Activated B cell treated with CpG ODN at 0.5 μM for 24 hours (primary cell): ENCODE measurements at places on chromosomes 5 and 9. TPM values are rescaled to one million over a fixed set of nuclear protein-coding genes. Genes with fewer than 3 reads are reported as not detected.
A peak's percentile ranks its signal among the peaks of the same experiment; 100 is the strongest.

- H3K27me3 ChIP-seq, result no peaks in the 10 kb centered on the region
- peaks cover 83% of the 10 kb centered on the region for H3K4me1 ChIP-seq
- DNase-seq, result no peak
- no peak overlapping the region for H3K4me3 ChIP-seq
- H3K36me3 ChIP-seq, result peaks cover 74% of the 10 kb centered on the region
Observed at GRCh38 chr9:136229096-136230065, 16.2 kb downstream of the QSOX2 start.

DNA sequence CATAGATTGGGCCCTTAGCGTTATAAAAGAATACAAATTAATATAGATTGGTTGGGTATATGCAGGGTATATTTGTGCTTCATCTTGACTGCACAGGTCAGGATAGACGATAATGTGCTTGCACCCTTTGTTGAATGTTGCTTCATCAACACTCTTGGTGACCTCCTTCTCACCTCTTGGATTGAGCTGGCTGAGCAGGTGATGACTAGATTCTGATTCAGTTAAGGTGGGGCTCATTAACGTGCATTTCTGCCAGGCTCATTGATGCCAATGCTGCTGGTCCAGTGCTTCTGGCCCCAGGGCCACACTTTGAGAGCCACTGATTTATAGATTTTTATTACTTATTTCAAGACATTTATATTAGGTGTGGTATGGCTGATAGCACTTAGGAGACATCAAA, 27.7 kb downstream of the PCSK5 start:
- H3K4me1 ChIP-seq, result no peaks in the 10 kb centered on the region
- no peaks in the 10 kb centered on the region for H3K36me3 ChIP-seq
- no peak for DNase-seq
- no peak overlapping the region for H3K27ac ChIP-seq
- no peak overlapping the region for H3K4me3 ChIP-seq

- peaks cover 17% of the 10 kb centered on the region for H3K36me3 ChIP-seq
- peak overlapping the region; percentile 67 for H3K4me3 ChIP-seq
- H3K27ac ChIP-seq, result peak overlapping the region; percentile 88
- DNase-seq, result no peak
- H3K27me3 ChIP-seq, result no peaks in the 10 kb centered on the region
Observed at GRCh38 chr5:132414634-132415378, 45.3 kb downstream of the SLC22A5 start.

DNA sequence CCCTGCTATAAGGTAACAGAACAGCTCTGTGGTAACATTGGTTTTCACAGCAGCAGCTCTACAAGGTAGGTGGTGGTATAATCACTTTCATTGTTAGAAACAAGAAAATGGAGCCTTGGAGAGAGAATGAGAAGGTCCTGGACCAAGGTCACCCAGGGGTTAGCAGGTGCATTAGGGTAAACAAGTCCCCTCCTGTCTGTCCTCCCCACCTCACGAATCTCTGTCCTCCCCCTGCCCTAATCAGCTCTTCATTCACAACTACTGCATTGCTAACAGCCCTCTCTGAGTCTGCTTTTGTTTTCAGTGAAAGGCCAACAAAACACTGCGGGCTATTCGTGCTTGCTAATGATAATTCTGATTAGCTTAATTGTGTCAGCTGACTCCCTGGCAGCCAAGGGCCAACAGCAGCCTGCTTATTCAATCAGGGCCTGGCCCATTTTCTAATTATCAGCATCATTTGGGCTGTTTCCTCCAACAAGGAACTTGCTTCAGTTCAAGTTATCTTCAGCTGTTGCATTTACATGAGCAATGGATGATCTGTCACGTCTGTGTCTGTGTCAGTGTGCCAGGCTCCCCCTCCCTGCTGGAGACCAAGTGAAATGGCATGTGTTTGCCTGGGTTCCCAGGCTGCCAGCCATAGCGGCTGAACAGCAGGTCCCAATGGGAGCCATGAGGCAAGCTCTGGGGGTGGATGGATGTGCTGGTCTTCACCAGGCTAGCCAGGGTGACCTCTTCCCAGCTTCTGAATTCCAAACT, 56.7 kb upstream of the EQTN start:
- no peak overlapping the region for H3K4me3 ChIP-seq
- DNase-seq, result no peak
- H3K36me3 ChIP-seq, result peaks cover 17% of the 10 kb centered on the region
- H3K4me1 ChIP-seq, result peaks cover 58% of the 10 kb centered on the region

COL15A1 gene
- total RNA-seq, result 0.07 and 0.15 TPM in 2 replicates

DNA sequence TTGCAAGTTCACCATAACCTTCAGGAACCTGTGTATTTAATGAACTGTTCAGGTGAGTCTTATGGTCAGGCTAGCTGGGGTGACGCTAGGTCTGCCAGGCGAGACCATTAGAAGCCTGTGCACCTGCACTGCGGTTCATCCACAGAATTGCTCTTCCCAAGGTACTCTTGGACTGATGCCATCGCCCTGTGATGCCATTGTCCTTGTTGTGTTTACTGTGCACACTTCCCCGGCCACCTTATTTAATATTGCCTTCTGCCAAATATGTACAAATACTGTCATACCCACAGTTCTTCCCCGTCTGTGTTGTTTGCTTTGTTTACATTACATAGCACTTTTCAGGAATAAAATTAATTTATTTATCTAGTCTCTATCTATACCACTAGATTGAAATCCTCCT, 66.3 kb downstream of the RCL1 start:
- peaks cover 10% of the 10 kb centered on the region for H3K4me1 ChIP-seq
- no peaks in the 10 kb centered on the region for H3K27me3 ChIP-seq
- H3K27ac ChIP-seq, result no peak overlapping the region
- no peak overlapping the region for H3K4me3 ChIP-seq
- DNase-seq, result no peak

GHR gene
- not detected in 2 replicates for total RNA-seq

DNA sequence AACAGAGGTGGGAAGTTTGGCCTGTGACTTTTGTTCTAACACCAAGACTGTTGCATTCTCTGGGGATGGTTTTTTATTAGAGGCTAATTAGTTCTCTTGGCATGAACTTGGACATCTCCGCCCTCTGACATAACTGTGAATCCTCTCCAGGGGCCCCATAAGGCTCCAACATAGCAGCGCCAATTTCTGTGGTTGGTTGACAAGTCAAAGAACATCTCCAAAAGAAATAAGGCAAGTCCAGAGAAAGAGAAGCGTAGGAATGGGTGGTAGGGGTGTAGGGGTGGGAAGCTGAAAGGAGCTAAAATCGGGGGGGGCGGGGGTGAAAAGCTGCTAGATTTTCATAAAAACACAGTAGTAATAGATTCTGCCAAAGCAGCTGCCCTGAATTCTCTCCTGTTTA, 81.0 kb upstream of the DAB2 start:
- H3K27ac ChIP-seq, result no peak overlapping the region
- no peaks in the 10 kb centered on the region for H3K36me3 ChIP-seq
- no peaks in the 10 kb centered on the region for H3K4me1 ChIP-seq
- peaks cover 12% of the 10 kb centered on the region for H3K27me3 ChIP-seq
- H3K4me3 ChIP-seq, result no peak overlapping the region

DNA sequence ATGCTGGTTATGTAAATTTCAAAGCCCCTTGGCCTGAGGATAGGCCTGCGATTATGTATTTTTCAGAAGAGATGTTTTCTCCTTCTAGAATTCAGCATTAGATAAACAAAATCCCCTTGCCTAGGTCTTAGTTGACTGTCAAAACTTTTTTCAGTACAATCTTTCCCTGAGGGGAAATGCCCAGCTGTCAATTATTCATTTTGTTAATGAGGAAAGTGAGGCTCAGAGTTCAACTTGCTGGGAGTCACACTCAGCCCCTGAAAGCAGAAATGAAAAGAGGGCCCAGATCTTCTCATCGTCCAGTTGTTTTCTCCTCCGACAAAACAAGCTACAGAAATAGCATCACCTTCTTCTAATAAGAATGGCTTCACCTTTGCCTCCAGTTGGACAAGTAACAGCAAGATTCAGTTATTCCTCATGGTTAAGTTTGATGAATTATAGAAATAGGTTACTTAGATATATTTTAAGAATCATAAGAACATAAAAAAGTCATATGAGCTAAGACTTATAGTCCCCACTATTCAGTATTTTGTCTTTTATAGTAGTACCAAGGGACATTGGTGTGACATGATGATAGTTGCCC, 627.1 kb upstream of the WWC1 start:
- DNase-seq, result no peak
- H3K4me3 ChIP-seq, result no peak overlapping the region
- no peak overlapping the region for H3K27ac ChIP-seq
- no peaks in the 10 kb centered on the region for H3K27me3 ChIP-seq

LOX gene
- not detected in 2 replicates for total RNA-seq

DNA sequence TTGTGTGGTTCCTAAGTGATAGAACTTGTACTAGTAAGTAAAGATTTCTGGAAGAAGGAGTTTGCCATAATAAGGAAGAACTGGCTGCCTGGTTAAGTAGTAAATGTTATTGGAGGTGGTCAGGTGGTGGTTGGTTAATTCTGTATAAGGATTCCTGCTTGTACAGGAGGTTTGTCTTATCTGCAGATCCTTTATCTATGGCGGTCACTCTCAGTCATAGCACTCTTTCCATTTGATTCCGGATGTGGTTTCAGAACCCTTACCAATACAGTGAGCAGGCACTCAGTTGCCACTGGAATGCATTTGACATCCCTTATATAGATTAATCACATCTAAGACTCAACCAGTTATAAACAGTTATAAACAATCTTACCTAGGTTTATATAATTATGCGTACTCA, 50.3 kb downstream of the RAD50 start:
- peaks cover 78% of the 10 kb centered on the region for H3K36me3 ChIP-seq
- no peak overlapping the region for H3K27ac ChIP-seq
- H3K4me1 ChIP-seq, result no peaks in the 10 kb centered on the region
